ENCODE measurements at places on chromosomes 3 and 15.

- no peak for DNase-seq
These were observed 272.8 kb upstream of the RORA start for GRCh38 chr15:61501815-61502389.

DNA sequence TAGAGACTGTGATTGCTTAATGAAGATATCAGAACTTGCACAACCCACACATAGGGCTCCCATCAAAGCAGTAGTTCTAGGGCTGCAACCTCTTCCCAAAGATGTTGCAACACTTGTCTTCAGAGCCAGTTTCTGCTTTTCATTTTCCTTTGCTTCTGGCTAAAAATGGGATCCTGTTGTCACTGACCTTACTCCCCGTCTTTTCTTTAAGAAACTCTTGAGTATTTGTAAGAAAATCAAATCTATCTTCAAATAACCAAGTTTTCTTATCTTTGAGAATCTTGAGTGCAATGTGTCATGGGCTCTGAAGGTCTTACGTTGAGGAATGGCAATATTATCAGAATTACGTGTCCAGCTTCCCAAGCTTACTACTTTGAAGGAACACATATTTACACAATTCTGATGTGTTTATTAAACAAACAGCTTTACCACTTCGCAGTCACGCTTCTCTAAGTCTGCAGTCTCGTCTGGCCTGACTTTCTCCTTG is 24.1 kb downstream of the CACNA1D start:
- no peak for DNase-seq

DNA sequence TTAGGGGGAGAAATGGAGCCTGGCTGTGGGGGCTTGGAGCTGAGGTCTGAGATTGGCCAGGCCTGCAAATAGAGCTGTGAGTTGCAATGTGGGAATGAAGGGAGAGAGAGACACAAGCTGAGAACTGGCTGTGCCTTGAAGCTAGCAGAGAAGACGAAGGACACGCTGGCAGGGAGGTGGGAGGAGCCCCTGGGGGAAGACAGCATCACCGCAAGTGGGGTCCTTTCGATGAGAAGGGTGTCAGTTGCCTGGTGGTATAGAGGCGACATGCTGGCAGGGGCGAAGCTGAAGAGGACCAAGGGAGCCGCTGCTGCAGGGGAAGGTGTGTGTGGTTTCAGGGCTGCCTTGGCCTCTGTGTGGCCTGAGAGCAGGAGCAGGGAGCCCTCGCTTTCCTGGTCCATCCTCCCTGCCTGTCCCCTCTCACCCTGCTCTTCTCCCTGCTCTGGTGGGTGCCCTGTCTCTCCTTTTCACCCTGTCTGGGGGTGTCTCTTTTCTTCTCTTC is 5.5 kb downstream of the RHCG start:
- DNase-seq, result no peak

DNA sequence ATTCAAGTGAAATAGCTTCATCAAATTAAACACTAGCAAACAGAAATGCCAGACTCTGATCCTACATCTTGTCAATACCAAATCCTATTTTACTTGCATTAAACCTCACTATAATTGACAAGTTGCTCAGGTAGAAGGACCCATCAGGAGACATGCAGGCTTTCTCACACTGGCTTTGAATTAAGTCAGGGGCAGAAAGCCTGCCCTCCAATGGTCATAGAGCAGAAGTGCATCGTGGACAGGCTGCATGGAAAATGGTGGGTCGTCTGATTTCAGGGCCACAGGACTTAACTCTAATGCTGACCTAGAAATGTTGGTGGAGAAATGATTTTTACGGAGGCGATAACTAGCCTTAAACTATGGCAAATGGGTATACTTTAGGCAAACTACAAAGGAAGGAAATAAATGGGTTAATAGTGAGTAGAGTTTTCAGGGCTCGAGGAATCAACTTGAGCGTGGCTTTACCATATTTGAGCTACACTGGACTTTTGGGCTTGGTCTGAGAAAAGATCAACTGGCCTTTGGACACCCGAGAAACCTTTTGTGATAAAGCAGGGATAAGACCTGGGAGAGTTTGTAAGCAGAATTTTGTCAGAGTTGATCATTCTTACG is 283.9 kb downstream of the GRM7 start:
- peak; percentile 6 for DNase-seq

DNA sequence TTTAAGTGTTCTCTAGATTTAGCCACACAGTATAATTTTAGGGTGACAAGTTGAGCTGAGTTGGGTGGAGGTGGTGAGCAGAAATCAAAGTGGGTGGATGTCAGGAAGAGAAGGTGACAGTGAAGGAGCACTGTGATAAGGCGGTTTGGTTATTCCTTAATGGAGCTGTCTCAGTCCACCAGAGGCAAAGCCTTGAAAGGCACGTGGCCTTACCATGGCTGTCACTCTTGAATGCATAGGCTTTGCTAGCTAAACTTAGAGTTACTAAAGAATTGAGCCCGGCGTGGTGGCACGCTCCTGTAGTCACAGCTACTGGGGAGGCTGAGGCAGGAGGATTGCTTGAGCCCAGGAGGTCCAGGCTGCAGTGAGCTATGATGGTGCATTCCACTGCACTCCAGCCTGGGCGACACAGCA is 560 bp upstream of the TTLL13 start:
- no peak for DNase-seq

DNA sequence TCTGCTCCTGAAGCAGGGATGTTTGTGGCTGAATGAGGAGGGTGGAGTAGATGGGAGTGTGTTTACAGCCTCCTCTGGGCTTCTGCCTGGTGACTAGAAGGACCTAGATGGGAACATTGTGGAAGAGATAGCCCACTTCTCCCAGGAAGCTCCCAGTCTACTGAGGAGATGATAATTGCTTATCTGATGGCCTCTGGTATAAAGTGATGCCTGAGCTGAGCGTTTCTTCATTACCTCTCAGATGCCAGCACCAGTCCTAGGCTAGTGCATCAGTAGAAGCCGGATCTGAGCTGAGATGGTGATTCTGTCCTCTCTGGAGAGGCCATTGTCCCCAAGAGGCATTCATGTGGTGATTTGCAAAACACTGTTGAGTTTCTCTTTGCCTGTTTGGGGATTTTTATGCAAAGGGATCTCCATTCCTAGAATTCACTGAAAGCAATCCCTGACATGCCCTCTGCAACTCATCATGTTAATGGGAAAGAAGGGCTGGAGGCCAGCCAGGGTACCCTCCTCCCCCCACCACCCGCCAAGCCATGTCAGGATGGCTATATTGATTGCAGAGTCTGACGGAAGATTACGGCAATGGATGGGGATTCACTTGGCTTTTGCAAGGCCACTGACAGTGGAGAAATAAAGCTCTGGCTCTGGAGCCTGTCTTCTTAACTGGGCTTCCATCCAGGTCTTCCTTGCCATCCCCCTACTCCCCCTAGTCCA is 166.4 kb upstream of the ROPN1 start:
- peak; percentile 91 for DNase-seq

- no peak for DNase-seq
These were observed 1.8 kb upstream of the ZBTB38 start for GRCh38 chr3:141366285-141367037.

Data from BE2C (cell line).